Lung (tissue), 17 donors: ENCODE measurements at places on chromosomes 2 and 18. TPM values are rescaled to one million over a fixed set of nuclear protein-coding genes. Genes with fewer than 3 reads are reported as not detected.
A peak's percentile ranks its signal among the peaks of the same experiment; 100 is the strongest.

AGAP1 gene
- total RNA-seq, result 31.3 TPM

RIT2 gene
- total RNA-seq, result not detected

MZT2A gene
- 29.5 TPM for total RNA-seq

DNA sequence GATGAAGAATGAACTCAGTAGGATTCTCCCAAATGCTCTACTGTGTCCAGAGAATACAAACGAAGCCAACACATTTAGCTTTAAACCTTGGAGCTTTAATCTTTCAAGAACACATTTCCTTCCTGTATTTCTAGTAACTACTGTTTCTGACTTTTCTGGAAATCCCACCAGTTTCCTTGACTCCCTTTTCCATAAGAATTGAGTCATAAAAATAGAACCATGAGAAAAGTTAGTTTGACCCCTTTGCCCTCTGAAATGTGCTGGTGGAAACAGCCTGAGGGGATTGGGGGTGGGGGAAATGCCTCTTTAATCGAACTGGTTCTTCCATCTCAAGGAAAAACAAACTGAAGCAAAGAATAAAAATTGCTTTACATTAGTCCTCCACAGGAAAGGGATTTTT, 123.9 kb downstream of the TMEM17 start:
- peak; percentile 15 for DNase-seq

MAP3K2 gene
- 50.1 TPM for total RNA-seq

- no peak for DNase-seq
These were observed 186.0 kb upstream of the EPHA4 start for GRCh38 chr2:221758076-221758475.

- DNase-seq, result no peak
These were observed 115.4 kb upstream of the CCDC195 start for GRCh38 chr2:224831530-224831929.

GRCh38 chr2:84741182-84741822, 139.6 kb downstream of the TRABD2A start:
- no peak for DNase-seq

DNA sequence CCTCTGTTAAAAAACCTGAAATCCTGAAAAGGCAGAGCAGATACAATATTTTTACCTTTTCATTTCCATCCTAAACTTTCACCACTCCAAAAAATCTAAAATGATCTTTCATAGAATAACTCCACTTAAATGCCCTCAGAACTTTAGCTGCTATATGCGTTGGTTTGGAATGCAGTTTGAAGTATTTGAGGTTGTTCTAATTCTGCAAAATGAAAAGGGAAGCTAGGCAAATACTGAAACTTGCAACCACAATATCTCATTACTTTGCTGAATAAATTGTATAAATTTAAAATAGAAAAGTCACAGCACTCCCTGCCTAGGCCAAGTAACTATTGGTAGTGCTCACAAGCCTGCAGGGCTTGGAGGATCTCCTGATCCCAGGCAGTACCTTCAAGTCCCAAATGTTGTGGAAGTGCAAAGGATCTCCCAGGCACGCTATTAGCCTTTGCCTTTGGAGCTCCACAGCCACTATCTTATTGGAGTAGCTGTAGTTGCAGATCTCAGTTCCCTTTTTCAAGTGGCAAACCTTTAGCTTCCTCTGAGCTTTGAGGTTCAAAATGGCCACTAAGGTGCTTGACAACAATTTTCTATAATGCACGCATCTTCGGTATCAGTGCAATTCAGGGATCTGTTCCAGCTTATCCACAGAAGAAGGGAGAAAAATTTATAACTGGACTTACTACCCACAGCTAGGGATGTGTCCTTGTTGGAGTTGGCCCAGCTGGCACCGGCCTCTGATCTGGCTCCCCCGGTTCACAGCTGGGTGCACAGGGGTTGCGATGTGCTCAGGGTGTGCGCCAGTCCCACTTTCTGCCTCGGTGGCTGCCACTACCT, 43.4 kb upstream of the ANKRD62 start:
- DNase-seq, result no peak

GRCh38 chr2:32732912-32733472, 105.1 kb downstream of the TTC27 start:
- no peak for DNase-seq

UGT1A8 gene
- 0.26 TPM for total RNA-seq

- no peak for DNase-seq
These were observed 32.3 kb downstream of the EML6 start for GRCh38 chr2:54755641-54756326.
